ENCODE measurements at places on chromosomes 1 and 21.

- no peak for DNase-seq
Observed at GRCh38 chr1:235199441-235199840, 38.4 kb upstream of the RBM34 start.

DNA sequence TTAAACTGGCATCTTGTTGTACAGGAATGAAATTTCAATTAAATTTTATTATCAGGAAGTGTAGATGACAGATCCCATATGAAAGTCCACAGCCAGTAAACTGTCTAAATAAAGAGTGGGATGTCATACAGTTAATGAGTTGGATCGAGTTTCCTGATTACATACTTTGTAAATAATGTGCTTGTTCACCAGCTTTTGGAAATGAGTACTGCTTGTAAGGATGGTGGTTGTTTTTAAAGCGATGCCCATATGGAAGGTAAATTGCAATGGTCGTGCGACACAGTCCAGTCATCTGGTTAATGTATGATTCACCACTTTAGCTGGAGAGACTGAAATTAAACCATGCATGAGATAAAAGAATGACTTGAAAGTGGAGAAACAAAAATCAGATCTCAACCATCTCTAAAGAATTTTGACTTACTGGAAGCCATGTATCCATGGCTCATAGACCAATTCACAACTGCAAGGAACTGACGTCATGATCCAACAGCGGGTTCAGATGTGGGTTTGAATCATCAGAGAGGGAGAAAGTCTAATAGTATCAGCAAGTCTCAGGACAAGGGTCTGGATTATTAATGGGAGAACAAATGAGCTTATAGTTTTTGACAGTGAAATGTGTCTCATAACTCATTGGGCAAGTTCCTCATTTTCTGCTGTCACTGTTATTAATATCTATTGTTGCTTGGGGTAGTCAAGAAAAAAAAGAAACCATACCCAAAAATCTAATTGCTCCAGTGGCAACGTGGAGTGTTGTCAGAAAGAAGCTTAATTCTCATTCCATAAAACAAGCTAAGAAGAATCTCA is 49.0 kb downstream of the MAP10 start:
- no peak for DNase-seq

DNA sequence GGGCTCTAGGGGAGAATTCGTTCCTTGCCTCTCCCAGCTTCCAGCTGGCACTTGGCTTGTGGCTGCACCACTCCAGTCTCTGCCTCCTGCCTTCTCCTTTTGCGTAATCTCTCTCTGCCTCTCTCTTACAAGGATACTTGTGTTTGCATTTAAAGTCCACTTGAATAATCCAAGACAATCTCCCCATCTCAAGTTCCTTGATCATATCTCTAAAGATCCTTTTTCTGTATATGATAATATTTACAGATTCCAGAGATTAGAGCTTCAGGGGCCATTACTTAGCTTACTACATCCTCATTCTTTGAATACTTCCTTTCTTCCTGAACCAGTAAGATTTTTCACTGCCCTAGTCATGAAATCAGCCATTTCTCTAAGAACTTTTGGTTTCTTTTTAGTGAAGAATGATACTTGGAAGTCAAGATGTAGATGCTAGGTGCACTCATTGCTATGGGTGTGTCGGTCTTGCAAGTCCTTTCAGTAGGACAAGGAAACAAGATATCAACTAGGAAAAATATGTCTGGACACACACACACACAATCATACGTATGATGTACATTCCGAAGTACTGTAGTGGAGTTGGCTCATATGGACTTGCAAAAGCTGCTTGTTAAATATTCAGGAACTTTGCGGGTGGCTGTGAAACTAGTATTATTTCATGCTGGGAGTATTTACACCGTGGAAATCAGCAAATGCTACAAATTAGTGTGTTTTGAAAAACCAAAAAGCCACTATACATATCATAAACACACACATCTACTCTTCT is 20.8 kb upstream of the RLF start:
- DNase-seq, result no peak

- no peak for DNase-seq
Observed at GRCh38 chr1:6308449-6308848, 47.6 kb upstream of the GPR153 start.

DNA sequence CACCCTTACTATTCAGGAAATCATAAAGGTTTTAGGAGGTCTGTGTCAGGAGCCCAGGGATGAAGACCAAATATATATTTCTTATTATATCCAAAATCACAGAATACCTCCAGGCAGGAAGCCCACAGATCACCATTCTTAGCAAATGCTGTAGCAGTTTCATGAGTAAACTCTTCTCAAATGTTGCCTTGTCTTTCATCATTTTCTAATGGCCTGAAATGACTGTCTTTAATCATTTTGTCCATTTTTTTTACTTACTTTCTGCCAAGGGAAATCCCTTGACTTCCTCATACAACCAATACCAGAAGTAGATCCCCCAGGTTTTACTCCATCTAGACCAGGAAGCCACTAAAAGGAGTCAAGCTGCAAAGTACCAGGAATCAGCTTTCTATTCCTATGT is 32.4 kb downstream of the PSMG1 start:
- no peak for DNase-seq

GRCh38 chr1:24043345-24044032 is 63.4 kb upstream of the SRSF10 start:
- no peak for DNase-seq

DNA sequence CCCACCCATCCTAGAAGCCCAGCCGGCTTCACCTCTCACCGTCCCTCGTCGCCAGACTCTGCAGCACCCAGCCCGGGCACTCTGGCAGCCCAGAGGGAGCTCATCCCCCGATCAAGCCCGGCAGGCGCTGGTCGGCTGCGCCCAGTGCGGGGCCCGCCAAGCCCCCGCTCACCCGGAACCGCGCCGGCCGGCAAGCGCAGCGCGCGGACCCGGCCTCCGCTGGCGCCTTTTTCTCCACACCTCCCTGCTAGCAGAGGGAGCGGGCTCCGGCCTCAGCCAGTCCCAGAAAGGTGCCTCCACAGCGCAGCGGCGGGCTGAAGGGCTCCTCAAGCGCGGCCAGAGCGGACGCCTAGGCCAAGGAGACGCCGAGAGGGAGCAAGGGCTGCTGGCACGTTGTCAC is 2023.3 kb downstream of the NCAM2 start:
- no peak for DNase-seq

- no peak for DNase-seq
Observed at GRCh38 chr1:179091691-179092165, 9.9 kb downstream of the TOR3A start.

DNA sequence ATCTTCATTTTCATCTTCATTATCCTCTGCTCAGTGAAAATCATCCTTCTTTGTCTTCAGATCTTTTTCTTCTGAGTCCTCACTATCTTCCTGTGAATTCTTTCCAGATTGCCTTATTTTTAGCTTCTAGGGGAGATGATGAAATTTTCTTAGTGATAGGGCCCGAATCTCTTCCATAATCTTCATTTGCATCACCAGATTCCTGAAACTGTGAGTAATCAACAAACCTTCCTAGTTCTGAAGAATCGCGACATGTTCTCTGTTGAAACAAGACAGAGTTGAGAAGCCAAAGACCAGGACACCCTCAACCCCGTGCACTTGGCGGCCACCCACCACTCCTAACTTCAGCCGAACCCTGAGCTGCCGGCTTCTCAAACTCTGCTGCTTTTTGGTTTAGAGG is 92.8 kb upstream of the CDC42BPA start:
- no peak for DNase-seq

- DNase-seq, result no peak
Observed at GRCh38 chr21:38527737-38528136, 29.5 kb upstream of the ERG start.

- DNase-seq, result no peak
Observed at GRCh38 chr1:44707112-44707881, 23.7 kb downstream of the RNU5D-1 start.

DNA sequence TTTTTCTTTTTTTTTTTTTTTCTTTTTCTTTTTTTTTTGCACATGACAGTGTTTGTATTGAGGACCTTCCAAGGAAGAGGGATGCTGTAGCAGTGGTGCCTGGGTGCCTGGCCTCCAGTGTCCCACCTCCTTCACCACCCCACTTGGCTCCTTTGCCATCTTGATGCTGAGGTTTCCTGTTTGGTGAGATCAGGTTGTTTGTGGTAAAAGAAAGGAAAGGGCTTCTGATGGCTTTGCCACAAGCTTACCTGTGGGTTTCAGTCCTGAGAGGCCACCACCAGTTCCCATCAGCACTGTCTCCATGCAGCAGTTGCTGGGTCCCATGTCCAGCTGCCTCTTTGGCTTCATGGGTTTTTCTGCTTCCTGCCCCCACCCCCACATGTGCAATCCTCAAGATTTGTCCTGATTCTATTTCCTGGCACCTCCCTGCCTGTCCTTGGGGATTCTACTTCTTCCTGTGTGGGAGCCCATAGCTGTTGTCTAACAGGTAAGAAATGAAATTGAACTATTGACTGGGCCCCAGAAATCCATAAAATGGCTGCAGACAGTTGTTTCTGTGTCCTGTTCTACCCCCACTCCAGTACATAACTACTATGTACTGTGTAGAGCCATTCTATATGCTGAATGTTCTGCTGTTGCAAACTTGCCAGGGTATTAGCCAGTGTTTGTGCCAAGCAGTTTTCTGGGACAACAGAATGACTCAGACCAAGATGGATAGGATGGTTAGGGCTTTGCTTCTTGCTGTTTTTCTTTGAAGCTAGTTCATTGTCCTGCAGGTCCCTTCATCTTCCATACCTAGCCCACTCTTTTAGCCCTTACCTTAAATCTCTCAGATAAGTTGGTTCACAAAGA is 4.2 kb upstream of the CCDC28B start:
- DNase-seq, result no peak

GRCh38 chr1:21667348-21668231 is 1.6 kb downstream of the RAP1GAP start:
- no peak for DNase-seq

DNA sequence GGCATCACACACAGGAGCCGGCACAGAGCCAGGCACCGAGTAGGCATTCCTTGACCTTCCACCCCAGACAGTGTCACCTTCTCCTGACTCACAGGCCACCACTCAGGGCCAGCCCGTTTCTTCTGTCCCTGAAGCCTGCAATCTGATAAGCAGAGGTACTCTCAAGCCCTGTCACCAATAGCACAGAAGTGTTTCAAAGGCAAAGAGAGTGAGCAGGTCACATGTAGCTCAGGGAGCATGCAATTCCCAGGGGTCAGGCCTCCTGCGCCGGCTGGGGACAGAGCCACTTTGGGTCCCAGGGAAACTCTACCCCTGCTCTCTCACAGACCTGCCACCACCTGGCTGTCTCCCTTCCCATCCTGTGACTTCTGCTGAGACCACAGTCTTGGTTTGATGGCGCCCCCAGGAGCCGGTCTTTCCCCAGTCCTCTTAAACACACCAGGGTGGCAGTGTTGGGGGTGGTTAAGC is 13.2 kb downstream of the CAPN9 start:
- DNase-seq, result no peak

DNA sequence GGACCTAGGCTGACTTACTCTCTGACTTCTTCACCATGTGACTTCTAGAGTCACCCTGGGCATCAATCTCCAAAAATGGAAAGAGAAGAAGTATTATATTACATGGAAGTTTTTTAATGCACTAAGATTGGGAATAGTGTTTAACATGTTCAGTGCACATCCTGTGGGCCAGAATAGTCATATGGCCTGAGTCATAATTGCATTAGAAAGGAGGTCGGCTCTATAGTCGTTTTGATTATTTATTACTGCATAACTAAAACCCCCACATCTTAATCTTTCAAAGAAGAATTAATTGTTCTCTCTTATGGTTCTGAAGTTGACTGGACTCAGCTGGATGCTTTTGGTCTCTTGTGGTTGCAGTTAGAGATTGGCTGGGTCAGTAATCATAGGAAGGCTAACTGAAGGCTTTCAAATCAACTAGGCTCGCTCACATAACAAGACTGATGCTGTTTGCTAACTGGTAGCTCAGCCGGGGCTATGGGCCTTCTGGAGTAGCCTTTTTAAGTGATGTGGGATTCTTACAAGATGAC is 810.6 kb upstream of the ADGRL4 start:
- no peak for DNase-seq

DNA sequence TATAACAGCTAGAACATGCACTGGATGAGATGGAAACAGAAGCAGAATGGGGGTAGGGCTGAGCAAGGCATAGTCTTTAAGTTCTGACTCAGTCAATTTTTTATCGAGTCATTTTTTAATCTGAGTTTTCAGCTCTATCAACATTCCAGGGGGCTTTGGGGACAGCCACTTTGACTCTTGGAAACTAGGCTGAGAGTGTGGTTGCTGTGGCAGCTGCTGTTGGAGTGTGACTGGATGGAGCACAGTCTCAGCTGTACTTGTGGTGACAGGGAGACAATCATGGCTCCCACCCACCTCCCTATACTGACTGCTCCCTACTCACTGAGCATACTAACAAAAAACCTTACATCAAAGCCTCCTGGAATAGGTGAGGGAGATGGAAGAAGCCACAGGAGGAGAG is 25.0 kb downstream of the GJA5 start:
- no peak for DNase-seq

- no peak for DNase-seq
Observed at GRCh38 chr1:60791226-60791625, 291.1 kb upstream of the NFIA start.

Measured in GM18507 (cell line).